Activated CD8-positive, alpha-beta T cell treated with anti-CD3 and anti-CD28 coated beads, Interleukin-2, amount 10 ng/mL, durations not matched to agents 7 days and 5 days (primary cell): ENCODE measurements at places on chromosomes 3 and 15.

- no peak for DNase-seq
These were observed 16.4 kb downstream of the CCR1 start for GRCh38 chr3:46191730-46192129.

DNA sequence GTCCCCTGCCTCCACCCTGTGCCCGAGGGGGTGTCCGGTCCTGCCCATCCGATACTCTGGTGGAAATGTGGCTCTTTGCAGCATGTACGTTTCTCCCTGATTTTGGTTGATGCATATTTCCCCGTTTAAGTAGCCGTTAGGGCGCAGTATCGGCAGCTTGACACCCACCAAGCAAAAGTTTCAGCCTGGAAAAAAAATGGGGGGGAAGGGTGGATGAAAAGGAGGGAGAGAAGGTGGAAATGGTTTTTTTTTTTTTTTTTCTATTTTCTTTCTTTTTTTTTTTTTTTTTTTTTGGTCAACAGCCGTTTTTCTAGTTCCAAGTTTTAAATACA is 1.3 kb downstream of the RAP2B start:
- DNase-seq: no peak

DNA sequence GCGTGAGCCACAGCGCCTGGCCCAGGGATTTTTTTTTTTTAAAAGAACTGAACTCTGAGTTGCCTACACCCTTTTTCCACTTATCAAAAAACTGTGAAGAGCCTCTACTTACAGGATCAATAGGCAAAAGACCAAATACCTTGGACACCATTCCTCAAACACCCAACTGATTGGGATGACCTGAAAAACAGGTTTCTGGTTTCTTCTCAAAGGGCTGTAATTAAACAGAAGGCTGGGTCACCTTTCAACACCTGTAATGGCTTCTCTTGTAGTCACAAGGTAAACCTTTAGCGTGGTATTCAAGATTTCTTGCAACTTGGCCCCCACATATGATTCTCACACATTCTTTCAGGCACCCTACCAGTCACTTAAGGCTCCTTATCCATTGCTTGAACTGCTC is 38.4 kb upstream of the PLXND1 start:
- no peak for DNase-seq

DNA sequence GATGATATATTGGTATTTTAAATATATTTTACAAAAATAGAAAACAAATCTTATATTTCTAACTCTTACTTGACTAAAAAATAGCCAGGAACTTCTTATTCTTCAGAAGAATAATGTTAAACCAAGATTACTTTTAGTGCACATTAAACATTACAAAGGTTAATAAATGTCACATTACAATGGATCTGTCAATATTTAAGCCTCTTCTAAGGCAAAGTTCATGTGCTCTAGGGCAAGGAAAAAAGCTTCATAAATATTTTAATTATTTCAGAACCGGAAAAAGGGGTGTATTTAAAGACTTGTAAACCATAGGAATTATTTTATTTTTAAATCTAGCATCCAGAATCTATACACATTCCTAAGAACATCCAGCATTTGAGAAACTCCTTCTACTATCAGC is 166.9 kb upstream of the ROBO2 start:
- DNase-seq: no peak
